ENCODE measurements at places on chromosomes 12 and 14.
A peak's percentile ranks its signal among the peaks of the same experiment; 100 is the strongest.

DNA sequence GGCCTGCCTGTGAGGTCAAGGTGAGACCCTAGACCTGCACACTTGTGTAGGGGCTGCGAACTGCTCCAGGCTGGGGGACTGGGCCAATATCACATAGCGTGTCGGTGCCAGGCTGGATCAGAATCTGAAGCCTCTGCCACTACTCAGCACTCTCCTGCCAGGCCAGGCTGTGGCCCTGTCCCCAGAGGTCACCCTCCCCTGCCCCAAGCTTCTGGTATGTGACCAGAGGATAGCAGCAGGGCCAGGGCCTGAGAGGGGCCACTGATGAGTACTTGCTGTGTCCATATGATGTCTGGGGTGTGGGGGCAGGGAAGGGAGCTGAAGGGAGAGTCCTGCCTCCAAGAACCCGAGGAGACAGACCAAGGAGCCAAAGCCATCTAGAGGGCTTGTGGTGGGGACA lies 17.8 kb downstream of the ARL6IP4 start:
- DNase-seq: no peak

- no peak for DNase-seq
These were observed 248.7 kb upstream of the PELI2 start for GRCh38 chr14:55869397-55870049.

DNA sequence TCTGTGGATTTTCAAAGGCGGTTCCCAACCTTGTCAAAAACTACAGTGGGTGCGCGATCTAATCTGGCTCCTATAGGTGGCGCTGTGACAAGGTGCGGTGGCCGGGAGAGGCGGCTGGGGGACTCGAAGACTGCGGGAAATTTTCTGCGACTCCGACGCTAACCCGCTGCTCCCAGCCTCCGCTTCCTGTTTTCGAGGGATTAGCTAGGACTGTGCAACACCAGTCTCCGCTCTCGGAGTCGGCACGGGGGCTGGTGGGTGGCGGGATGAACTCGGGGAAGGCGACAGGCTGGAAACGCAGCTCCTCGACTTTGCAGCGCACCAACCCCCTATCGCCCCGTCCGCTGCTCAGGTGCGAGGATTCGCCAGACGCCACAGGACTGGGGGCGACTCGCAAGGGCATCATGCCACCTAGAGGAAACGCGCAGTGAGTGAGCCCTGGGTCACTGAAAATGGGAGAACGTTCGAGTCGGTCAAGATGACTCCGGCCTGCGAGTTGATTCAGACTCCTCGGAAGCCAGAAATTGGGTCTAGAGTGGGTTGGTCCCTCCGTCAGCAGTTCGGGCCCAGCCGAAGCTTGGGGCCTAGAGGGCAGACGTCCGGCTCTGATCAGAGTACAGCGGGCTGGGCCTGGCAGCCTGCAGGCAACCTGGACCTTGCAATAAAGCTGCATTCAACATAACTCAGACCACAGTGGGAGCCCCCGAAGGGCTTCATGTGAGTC lies 5.5 kb upstream of the PAX9 start:
- no peak for DNase-seq

DNA sequence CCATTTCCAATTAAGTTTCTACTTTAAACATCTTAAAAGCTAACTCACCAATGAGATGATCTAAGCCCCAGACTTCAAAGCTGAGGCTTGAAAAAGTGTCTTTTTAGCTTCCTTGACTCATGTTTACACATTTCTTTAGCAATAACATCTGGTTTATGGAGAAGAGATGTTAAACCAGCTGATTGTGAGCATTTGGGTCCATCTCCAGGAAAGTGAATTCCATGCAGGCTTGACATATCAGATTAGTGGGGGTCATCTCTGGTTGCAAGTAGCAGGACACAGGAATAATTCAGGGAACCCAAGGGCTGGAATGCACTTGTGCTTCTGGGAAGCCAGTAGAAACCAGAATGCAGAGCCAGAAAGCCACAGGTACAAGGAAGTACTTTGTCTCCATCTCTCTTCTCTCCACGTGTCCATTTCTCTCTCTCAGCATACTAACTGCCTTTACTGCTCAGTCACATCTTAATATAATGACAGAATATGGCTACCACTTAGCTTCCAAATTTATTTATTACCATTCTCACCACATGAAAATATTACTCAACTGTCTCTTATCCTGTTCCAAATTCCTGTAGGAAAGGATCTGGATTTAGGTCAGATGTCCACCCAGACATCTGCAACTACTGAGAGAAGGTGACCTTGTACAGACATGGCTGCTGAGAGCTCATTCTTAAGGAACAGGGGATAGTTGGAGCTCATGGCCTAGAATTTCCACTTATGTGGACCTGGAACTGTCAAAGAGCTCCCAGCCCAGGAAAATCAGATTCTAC lies 104.4 kb downstream of the SCN8A start:
- DNase-seq: no peak

DNA sequence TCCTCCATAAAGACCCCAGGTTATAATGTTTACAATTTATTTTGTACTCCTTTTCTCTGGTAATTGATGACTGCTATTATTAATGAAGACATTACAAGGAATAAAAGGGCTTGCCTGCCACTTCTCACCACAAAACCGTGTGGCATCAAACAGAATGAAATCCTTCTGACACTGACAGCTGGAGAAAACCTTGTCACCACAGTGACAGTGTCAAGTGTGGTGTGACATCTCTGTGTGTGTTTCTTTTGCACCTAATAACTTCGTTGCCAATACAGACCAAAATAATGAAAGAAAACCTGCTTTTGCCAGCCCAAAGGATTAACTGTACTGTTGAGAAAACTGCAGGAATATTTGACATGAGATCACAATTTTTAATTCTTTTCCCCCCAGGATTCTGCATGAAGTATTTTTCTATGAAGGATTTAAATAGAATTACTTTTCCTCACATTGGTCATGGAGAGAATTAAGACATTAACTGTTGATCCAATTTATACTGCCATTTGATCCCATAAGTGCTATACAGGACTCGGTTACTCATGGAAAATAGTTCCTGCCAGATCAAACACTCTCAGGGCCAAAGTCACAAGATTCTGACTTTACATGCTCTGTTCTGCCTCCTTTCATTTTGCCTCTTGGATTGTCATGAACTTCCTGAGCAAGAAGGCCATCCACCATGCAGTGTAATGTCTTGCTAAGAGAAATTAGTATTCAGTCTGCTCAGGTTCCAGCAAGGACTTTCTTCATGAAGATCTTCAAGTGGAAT lies 60.4 kb upstream of the IFNG-AS1 start:
- no peak for DNase-seq

- DNase-seq: no peak
These were observed 56.3 kb downstream of the SPPL3 start for GRCh38 chr12:120847814-120848213.

DNA sequence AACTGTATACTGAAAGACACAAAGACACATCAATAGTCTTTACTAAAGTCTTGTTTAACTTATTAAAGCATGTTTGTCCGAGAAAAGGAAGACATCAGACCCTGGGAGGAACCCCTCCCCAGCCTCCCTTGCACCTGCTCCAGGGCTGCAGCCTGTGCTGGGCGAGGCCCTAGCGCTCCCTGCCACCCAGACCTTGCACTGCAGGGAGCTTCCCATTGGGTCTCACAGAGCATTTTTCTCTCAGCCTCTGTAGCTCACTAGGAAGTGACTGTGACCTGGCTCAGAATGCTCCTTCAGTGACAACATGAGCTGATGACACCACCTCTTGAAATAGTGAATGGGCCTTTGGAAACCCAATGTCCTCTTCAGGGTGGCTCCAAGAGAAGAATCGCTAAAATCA lies 461.2 kb downstream of the TMEM121 start:
- no peak for DNase-seq

- DNase-seq: peak; percentile 60
These were observed 267.6 kb downstream of the GRIN2B start for GRCh38 chr12:13713556-13714410.

DNA sequence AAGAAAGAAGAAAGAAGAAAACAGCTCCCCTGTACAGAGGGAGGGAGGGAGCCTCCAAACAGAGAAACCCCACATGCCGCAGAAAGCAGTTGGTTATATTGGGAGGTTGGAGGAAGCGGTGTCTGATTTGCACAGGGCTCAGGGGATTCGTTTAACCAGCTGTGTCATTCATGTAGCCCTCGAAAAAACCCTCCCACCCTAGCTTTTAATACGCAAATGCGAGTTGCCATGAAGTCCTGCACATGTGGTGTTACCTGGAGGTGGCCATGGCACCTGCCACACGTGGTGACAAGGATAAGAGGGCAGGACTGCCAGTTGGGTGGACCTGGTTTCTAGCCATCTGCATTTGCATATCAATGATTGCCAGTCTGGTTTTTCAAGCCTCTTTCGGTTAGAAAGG lies 40.9 kb downstream of the TMEM30B start:
- no peak for DNase-seq

DNA sequence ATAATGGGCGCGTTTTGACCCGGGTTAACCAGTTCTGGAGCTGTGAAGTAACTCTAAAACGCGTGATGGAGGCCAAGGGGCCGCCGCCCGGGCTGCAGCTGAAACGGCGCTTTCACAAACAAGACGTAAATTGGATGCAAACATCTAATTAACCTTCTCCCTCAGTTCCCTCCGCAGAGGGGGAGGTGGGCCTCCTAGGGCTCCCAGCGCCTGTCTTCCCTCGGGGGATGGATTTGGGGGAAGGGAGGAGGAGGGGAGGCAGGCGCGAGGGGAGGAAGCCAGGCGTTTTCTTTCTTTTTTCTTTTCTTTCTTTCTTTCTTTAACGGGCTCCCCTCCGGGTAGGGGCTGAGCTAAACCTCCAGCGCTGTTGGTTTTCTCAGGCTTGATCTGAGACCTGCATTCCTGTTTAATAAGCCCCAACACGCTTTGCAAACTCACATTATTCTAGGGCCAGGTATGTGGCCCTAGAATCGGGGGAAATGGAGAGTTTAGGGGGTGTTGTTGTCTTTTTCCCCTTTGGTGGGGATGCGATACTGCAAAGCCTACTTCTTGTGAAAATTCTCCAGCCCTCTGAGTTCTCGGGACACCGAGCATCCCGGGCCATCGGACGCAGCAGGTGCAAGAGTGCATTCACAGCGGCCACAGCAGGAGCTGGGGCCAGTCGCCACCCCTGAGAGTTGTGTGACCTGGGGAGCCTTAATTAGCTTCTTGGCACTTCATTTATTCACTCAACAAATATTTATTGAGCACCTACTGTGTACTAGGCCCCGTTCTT lies 43.6 kb upstream of the LHX5 start:
- no peak for DNase-seq

- DNase-seq: no peak
These were observed 25.8 kb downstream of the ERG28 start for GRCh38 chr14:75634848-75635247.

DNA sequence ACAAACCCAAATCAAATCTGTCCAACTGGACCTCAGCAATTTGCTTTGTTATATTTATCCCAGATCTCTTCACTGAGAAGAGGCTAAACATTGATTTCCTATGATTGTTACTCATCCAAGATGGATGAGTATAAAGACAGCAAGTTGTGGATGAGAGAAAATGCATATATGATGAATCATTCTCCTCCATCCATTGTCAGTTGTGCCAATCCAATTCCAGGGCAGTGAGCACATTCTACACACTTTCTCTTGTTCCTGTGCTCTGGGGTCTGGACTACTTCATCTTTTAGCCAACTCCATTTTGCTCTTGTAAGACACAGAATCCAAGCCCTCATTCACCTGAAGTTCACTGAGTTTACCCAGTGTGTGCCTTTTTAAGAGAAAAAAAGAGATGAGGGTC lies 105.7 kb downstream of the GCH1 start:
- no peak for DNase-seq

DNA sequence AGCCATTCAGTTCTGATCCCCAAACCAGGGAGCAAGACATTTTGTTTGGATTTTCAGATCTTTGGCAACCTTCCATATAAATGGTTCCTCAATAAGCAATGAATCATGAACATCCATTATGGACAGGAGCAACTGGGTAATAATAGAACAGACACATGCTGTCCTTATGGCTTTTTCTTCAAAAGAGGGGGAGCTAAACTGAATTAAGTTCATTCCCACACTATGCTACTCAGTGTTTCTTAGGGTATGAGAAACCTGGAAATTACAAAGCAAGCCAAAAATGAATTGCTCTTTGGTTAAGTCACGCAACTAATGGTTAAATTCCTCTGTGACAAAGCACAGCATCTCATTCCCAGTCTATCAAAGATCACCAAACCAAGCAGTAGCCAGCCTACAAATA lies 51.0 kb downstream of the PTGER2 start:
- no peak for DNase-seq

DNA sequence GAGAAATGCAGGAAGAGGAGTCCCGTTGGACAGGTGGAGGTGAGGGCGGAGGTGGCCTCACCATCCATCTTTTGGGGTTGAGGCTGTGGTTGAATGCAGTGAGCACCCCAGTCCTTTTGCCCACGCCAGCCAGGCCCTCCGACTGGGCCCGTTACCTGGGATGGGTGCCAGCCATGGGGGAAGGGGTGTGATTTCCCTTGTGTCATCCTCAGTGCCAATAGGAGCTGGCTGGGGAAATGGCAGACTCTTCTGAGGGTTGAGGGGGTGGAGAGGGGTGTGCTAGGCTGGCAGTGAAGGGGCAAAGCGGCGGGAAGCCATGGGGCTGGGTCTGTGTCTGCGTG lies 9.6 kb downstream of the KCNH3 start:
- peak; percentile 56 for DNase-seq

GRCh38 chr12:51210690-51211395 lies 7.0 kb downstream of the POU6F1 start:
- DNase-seq: no peak

DNA sequence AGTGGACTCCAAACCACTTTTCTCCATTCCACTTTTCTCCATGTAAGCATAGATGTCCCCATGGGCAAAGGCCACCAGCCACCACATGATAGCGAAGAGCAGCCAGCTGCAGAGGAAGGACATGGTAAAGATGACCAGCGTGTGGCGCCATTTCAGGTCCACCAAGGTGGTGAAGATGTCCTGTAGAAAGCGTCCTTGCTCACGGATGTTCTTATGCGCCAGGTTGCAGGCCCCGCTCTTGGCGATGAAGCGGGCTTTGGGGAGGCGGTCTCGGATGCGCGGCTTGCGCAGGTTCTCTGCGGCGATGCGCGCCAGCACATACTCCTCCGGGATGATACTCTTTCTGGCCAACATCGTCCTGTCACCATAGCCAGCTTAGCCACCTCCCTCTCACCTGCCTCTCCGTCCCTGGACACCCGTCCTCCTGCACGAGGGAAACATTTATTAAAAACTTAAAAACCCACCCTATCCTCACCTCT lies 1.2 kb downstream of the KCNJ8 start:
- no peak for DNase-seq

GRCh38 chr14:61153914-61154545 lies 127.1 kb downstream of the TMEM30B start:
- no peak for DNase-seq

- no peak for DNase-seq
These were observed 18.0 kb upstream of the MYO1H start for GRCh38 chr12:109329686-109330085.

- DNase-seq: no peak
These were observed 18.5 kb downstream of the PPP2R5E start for GRCh38 chr14:63524537-63525155.

DNA sequence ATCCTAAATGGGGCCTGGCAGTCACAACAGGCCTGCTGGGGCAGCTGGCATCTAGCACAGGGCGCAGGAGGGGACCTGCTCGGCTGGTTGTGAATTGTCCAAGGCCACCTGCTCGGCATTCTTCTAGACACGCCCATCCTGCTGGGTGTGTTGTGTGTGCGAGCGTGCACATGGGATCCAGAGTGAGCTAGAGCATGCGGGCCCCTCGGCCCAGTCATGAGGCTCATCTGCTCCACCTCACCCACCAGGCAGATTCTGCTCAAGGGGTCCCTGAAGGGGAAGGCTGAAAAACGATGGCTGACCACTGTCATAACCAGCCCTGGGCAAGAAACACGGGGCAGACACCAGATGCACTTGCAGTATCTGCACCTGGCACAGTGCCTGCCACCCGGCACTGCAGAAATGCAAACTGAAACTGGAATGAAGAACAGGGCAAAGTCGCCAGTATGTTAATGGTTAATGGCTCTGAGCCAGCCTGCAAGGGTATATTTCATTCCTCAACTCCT lies 31.8 kb downstream of the MAX start:
- DNase-seq: no peak

All from spinal cord (tissue), 10 donors.